ENCODE measurements at places on chromosomes 5 and 9. TPM values are rescaled to one million over a fixed set of nuclear protein-coding genes. Genes with fewer than 3 reads are reported as not detected.

TAF11L5 gene
- polyA plus RNA-seq: not detected

GPRIN1 gene
- 6.6 TPM for polyA plus RNA-seq

GBGT1 gene
- polyA plus RNA-seq: 0.51 TPM

CPLANE1 gene
- polyA plus RNA-seq: 3.6 TPM

CYSRT1 gene
- polyA plus RNA-seq: 2.2 TPM

WDR31 gene
- polyA plus RNA-seq: 1.3 TPM

CCNI2 gene
- 0.34 TPM for polyA plus RNA-seq

LCP2 gene
- polyA plus RNA-seq: not detected

ANKRD31 gene
- 0.05 TPM for polyA plus RNA-seq

- DNase-seq: no peak
Observed at GRCh38 chr9:116935149-116935897, 248.2 kb downstream of the TRIM32 start.

- no peak for DNase-seq
Observed at GRCh38 chr5:61651195-61651594, 319.1 kb downstream of the ZSWIM6 start.

- no peak for DNase-seq
Observed at GRCh38 chr5:34996261-34996660, 51.5 kb downstream of the AGXT2 start.

GRCh38 chr5:115132465-115132864, 37.2 kb downstream of the TRIM36 start:
- DNase-seq: no peak

DNA sequence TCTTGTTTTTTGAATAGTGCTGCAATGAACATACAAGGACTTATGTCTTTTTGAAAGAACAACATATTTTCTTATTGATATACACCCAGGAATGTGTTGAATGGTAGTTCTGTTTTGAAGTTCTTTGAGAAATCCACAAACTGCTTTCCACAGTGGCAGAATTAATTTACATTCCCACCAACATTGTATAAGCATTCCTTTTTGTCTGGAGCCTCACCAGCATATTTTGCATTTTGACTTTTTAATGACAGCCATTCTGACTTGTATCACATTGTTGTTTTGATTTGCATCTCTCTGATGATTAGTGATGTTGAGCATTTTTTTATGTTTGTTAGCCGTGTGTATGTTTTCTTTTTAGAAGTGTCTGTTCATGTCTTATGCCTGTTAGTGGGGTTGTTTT, 524.9 kb downstream of the SEMA5A start:
- DNase-seq: no peak

DNA sequence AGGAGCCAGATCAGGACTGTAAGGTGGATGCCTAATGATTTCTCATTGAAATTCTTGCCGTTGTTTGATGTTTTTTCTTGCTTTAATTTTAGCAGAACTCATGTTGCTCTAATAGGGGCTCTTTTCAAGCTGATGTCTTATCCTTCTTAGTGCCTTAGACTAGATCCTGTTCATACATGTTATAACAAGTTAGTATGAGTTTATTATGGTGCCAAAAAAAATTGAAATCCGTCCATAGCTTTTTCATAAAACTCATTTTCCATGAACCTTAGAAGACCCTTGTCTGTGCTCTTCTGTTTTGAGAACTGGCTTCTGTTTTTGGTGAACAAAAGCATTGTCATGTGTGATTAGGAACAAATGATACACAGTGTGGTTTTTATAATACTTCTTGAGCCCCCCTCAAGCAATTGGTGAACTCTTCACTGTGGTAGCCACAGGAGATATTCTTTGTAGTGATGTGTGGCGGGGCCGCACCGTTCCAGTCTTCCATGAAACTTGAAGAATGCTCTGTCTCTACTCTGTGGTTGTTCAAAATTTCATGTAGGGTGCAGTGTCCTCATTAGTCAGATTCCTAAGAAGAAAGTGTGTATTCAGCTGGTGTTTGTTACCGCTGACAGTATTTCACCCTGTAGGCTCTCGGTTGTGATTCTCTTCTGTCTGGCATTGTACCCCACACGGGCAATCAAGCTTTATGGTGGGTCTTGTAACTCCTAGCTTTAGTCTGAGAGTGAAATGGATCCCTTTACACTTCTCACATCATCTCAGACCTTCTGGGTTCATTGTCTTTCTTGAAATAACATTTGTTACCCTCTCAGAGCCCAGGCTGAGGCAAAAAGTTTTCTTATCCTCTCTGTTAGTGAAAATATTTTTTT, 10.7 kb downstream of the OTULIN start:
- no peak for DNase-seq

- DNase-seq: peak; percentile 11
Observed at GRCh38 chr5:127187706-127188105, 102.9 kb upstream of the MEGF10 start.

DNA sequence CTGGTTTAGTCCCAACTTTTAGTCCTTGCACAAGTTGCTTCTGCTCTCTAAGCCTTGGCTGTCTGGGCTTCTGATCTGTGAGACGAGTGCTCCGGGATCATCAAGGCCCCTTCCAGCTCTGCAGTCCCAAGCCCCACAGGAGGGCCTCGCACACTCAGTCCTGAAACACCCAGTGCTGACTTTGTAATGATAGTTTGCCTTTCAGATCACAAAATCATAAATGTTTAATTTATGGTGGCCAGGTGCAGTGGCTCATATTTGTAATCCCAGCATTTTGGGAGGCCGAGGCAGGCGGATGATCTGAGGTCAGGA, 95.9 kb upstream of the SLC25A48 start:
- DNase-seq: no peak

GRCh38 chr9:1929722-1930244, 85.4 kb upstream of the SMARCA2 start:
- no peak for DNase-seq

GRCh38 chr5:90223756-90224155, 185.8 kb downstream of the CETN3 start:
- no peak for DNase-seq

DNA sequence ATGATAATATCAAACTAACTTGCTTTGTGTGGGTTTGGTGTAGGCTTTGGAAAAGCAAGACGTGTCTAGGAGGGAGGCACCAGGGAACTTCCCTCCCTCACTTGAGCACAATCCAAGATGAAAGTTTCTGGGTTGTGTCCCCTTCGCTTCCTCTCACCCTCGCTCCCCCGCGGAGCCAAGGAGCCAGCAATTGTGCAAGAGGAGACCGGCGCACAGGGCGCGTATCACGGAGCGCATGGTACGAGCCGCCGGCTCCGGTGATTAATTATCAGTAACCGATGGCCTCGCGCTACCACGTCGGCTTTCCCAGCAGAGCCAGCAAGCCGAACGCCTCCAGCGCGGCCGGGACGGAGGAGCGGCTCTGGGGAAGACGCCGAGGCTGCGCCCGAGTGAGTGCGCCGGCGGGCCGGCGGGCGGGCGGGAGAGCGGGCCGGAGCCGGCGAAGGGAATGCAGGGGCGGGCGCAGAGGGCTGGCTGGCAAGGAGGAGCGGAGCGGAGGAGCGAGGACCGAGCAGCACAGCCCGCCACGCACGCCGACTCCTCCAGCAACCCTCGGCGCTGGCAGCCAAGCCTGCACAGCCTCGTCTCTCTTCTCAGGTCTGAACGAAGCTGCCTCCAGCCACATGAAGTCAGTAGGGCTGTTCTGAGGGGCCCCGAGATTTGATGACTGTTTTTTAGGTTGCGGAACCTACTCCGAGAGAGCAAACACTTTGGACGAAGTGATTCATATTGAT, 143.6 kb downstream of the BNC2 start:
- peak; percentile 82 for DNase-seq

DNA sequence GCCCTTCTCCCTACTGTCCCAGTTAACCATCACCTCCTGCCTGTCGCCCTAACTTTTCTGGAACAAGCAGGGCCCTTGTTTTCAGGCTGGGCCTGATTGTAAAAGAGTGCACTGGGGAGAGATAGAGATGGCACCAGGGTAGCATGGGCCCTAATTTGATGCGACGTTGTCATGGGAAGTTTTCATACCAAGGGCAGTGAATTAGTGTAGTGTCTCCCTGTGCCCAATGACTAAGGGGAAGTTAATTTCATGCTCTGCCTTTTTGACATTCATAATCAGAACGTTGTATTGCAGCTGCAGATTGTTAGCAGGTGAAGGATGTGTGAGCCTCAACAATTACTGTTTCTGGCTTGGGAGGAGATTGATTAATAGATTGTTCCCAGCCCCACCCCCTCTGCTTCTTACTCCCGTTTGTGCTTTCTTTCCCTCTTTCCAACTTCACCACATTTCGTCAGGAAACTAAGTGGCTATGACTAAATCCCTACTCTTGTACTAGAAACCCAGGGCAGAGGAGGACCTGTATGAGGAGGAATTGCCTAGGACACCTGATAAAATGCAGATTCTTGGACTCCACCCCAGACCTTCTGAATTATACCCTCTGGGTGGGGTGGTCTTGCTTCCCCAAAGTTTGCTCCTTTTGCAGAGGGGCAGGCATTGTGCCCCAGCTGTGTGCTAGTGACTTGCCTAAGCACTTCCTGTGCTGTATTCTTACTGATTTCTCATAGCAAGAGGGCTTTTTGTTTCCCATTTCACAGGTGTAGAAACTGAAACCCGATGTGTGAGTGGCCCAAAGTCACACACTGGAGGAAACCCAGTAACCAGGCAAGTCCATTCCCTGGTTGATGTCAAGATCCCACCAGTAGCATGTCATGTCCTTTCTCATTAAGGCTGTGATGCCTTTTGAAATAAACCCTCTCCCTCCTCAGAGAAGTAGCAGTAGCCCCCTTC, 56.3 kb downstream of the DAB2IP start:
- no peak for DNase-seq

- no peak for DNase-seq
Observed at GRCh38 chr5:83026930-83027687, 50.1 kb downstream of the TMEM167A start.

DNA sequence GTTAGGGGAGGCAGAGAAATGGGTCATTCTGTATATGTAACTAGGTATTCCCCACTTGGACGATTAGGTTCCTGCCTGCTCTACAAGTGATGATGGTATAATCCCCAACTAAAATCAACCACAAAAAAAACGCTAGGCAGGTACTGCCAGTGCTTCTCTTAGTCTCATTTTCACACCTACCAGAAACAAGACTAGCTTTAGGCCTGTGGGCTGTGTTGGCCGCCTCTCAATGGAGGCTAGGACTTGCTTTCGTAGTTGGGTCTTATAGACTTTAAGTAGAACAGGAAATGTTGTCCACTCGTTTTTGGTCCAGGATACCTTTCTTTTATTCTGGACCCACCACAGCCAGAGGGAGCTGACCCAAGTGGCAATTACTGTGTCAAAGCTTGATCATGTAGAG, 111.8 kb downstream of the UNC13B start:
- no peak for DNase-seq

GRCh38 chr5:72597456-72597948, 90.3 kb upstream of the ZNF366 start:
- DNase-seq: no peak

GRCh38 chr9:87499424-87500017, 1.9 kb downstream of the DAPK1 start:
- no peak for DNase-seq

DNA sequence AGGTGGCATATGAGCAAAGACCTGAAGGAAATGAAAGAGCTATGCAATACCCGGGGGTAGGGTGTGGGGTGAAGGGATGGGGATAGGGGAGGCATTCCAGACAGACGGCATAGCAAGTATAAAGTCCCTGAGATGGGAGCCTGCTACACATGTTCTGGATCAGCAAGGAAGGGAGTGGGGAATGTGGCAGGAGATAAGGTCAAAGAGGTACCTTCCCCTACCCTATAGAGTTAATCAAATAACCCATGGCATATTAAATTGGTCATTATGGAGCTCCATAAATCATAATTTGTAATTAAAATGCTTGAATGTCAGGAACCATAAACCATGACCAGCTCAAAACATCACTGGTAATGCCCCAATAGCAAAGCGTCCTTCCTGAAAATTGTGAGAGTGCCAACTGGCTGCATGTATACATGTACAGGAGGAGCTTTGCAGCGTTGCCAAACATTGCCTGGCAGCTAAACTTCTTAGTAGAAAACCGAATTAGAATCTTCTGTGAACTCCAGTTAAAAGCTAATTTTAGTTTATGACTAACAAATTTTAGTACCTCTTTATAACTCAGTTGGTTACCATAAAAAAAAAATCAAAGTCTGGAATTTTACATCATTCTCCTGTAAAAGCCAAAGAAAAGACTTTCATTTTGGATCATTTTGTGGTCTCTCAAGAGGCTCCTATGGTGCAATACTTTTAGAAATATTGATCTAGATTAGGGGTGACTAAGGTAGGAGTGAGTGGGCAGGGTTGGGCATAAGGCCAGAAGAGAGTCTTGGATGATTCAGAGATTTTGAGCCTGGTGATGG, 4.7 kb downstream of the DNAI1 start:
- DNase-seq: peak; percentile 52

GRCh38 chr9:130345897-130346385, 80.4 kb downstream of the HMCN2 start:
- no peak for DNase-seq

DNA sequence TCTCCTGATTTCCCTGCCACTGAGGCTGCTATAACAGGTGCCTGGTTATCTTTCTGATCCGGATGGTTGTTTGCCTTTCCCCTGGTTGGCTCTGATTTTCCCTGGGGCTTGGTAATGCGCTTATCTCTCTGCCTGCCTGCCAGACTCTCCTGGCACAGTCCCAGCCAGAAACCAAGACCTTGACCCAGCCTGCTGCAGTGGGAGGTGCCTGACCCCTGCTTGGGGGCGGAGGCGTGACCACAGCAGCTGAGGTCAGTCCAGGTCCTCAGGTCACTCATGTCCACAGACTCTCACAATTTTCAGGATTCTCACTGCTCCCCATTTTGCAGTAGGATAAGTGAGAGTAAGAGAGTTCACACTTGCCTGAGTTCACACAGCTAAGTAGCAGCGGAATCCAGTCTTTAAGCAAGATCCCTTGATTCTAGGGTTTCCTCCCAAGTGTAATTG, 24.4 kb upstream of the SYNPO start:
- DNase-seq: peak; percentile 90

- DNase-seq: peak; percentile 10
Observed at GRCh38 chr5:51278539-51278938, 104.7 kb upstream of the ISL1 start.

DNA sequence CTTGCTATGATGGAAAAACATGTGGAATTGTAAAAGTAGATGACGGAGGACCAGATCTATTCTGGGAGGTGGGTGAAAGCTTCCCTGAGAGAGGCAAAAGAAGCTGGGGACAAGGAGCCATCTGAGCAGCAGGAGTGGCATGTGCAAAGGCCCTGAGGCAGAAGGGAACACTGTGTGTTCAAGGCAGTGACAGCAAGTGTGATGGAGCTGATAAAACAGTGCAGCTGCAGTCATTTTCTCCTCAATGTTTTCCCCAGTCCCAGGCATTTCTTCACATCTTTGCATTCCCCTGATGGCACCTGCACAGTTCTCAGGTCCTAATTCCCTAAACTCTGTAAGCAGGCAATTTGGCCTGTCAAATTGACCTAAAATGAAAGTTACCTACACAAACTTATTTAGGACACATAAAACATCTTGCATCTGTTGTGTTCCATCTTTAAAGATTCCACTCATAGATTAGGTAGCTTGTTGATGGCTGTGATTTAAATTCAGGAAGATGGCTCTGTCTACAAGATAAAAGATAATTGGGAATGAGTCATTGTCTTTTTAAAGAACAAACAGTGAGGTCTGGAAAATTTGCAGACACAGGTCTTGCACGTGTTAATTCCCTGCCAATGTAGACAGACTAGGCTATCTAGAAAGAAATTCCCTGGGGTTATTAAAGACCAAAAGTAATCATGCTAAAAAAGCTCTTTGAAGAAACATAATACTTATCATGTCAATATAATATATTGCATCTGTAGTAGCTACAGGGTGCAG, 289.6 kb upstream of the SGCD start:
- DNase-seq: no peak

GRCh38 chr9:135711881-135712280, 9.9 kb downstream of the KCNT1 start:
- no peak for DNase-seq
